ENCODE measurements at places on chromosomes 2 and 18.

DNA sequence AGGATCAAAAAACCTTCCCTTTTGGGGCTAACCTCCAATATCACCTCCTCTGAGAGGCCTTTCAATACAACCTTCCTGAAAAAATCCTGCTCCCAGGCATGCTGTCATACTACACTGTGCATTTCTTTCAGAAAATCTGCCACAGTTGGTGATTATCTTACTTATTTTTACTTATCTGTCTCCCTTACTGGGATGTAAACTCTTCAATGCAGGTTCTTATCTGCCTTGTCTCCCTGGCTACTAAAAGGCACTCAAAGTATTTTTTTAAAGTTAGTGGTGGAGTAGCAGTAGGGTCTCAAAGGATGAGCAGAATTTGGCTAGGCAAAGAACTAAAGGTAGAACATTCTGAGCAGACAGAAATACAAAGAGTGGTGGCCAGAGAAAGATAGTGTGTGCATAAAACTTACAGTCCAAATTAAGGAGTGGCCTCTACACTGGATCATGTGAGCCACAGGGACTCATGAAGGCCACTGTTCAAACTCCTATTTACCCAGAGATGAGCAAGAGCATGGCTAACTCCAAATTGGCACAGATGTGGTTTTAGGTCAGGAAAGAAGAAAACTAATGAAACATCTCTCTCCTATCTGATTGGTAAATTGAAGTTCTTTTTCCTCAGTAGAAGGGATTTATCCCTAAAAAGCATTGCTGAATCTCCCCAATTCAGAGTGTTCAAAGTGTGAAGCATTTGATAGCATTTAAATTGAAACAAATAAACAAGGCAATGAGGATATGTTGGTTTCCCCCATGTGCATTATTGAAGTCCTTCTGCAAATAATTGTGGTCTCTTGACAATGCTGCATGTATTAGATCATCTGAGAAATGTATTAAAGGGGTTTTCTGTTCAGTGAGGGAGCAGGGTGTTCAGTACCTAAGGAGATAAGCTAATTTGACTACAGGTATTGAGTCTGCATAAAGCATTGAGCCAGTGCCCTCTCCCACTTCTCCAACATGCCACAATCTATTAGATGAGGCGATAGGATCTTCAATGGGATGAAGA, 285.5 kb downstream of the MREG start:
- no peak for DNase-seq

- no peak for DNase-seq
Observed at GRCh38 chr2:21423854-21424253, 300.1 kb downstream of the TDRD15 start.

- DNase-seq: no peak
Observed at GRCh38 chr2:88651646-88652045, 24.4 kb upstream of the EIF2AK3 start.

GRCh38 chr18:13269521-13270011, 51.0 kb downstream of the LDLRAD4 start:
- no peak for DNase-seq

GRCh38 chr18:58525517-58525916, 103.4 kb downstream of the ALPK2 start:
- no peak for DNase-seq

- no peak for DNase-seq
Observed at GRCh38 chr2:223230352-223230751, 178.4 kb downstream of the KCNE4 start.

- no peak for DNase-seq
Observed at GRCh38 chr18:71456206-71456605, 1087.9 kb downstream of the CBLN2 start.

DNA sequence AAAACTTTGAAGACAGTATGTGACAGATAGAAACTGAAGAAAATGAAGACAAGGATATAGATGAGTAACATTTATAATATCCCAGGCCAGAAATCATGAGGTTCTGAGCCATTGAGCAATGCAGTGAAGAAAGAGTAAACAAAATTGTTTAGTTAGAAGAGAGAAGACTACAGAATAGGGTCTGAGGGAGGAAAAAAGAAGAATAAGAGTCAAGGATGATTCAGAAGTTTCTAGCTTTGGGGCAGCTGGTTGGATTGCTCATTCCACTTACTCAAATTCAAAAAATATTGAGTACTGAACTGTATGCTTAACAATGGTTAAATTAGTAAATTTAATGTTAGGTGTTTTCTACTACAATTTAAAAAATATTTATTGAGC, 155.0 kb upstream of the OTX1 start:
- no peak for DNase-seq

GRCh38 chr2:165428926-165429325, 40.6 kb upstream of the CSRNP3 start:
- no peak for DNase-seq

- DNase-seq: no peak
Observed at GRCh38 chr2:128405467-128405900, 86.8 kb upstream of the HS6ST1 start.

DNA sequence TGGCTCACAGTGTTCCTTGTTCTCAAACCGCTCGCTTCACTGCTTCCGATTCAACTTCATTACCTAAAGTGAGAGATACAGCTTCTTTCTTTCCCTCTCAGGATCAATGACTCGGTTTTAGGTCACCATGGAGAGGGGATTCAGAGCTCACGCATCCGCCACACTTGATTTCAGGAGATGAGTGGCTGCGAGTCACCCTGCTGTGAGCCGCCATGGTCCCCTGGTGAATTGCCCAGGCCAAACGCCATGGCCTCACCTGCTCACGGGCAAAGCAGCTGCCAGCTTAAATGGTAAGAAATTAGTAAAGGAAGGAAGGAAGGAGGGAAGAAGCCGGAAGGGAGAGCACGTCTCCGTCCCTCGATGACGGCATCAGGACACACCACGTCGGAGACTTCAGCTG, 60.5 kb downstream of the ADNP2 start:
- no peak for DNase-seq

DNA sequence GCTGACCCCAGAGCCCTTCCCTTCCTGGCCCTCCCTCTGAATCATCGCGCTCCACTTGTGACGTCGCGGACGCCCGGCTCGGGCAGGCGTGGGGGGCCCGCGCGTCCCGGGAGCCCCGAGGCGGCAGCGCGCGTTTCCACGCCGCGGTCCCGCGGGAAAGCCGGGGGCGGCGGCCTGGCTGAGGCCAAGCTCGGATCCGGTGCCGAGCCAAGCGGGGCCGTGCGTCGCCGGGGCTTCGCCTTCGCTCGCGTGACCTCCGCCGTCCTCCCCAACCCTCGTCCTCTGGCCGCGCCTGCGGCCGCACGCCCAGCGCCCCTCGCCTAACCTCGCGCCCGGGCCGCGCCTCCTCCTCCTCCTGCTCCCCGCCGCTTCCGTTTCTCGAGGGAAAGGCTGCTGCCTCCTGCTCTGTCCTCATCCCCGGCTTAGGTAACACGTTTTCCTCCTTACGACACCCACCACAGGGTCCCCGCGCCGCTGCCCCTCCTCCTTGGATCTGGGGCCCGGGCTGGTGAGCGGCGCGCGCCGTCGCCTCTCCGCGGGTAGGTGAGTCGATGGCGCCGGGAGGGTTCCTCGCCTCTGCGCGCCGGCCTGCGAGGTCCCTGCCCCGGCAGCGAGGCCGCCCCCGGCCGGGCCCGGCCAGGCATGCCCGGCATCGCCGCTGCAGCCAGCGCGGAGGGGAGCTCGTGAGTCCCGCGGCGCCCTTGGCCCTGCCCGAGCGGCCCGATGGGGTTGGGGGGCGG, at the start of gene INPP1:
Gene INPP1 (plus strand): TSS at position 54 of the 740 bp plus-strand sequence. CDS start 16,514 bp downstream, outside the sequence.
- DNase-seq: no peak

DNA sequence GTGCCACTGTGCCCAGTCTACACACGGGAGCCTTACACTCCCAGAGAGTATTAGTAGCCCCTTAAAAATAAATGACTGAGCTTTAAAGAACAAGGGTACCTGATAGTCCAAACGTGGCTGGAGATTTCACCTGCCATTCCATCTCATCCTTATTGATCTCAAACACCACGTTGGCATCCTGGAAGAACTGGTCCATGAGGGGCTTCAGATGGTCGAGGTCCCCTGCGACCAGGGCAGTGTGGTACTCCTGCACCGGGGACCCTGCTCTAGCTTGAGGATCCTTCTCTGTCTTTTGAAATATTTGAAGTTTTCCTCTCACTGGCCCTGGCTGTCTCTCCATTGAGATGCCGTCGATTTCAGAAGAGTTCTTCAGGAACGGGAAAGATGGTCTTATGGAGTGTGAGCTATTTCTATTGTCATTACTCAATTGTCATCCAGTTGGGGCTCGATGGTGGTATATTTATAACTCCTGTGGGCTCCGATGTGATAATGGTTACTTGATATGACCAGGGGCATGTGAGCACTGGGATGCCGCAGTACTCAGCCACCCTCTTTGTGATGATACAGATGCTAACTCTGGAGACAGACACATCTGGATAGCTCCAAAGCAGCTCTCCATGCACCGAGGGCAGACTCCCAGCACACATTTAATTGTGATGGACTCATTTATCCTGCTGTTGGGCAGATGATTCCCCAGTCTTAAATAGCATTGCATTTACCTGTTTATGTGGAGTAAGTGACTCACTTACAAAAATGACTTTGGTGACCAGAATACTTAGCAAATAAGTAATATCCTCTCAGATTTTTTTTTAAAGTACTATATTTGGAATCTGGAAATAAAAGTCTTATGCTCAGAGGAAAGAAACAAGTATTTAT, 22.8 kb downstream of the ASB18 start:
- DNase-seq: no peak

DNA sequence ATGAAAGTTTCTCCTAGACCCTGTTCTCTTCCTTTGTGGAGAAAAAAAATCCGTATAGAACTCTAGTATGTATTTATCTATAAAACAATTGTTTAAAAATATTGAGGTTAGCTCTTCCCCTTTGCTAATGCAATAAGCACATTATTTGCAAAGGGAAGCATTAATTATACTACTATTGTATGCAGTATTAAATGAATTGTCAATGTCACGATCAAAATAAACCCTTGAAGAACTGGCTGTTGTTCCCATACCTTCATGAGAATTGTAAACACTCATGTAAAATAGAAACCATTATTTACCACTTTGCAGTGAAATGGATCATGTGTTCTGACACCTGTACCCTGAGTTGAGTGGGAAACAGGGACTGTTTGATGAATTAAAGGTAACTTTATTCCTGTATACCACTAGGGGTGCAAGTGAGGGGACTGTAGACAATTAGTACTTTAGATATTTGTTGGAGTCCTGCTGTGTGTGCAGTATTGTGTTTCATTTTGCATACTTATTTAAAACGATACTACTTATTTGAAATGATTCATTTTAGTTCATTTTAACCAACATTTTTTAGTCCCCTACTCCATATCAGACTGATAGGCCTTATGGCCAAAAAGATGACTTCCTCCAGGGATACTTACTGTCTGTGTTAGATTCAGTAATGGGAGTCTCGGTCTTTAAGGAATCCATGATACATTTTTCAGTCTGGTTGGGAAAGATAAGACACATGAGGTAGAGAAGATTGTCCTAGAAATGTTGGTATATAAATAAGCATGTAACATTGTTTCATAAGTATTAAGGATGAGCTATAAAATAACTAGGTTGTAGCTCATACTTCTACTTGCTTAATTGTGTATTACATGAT, 7.9 kb downstream of the PKP4 start:
- DNase-seq: no peak

DNA sequence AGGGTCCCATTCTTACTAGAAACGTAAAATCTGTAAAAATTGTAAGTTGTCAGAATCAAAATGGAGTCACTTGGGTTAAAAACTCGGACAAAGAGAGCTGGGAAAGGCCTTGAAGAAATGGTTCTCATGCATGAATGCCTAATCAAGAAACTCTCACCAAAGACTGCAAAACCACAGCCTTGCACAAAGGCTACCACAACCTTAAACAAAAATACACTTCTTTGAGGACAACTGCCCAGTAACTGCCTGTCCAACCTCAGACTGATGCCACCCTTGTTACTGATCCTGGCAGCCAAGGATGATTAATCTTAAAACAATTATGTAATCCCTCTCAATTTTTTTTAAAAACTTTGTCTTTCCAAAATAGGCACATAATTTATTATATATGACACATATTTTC, 299.3 kb downstream of the CCDC85A start:
- no peak for DNase-seq

GRCh38 chr2:128436479-128437203, 118.0 kb upstream of the HS6ST1 start:
- DNase-seq: no peak

- DNase-seq: no peak
Observed at GRCh38 chr18:49708662-49709346, 104.5 kb downstream of the ACAA2 start.

DNA sequence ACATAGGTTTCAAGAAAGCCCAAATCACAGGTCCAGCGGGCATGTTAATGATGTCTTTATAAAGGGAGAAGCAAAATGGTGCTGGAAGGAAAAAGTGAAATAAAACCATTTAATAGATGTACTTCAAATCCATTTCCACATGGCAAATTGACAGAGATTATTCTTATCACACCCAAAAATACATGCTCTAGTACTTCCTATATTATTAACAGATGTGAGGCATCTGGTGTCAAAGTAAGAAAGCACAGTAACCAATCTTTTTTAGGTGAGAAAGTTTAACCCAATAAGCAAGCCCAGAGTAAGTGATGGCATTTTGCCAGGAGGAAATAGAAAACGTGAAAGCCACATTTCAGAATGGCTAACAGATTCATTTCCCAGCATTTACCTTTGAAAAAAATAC, 128.0 kb downstream of the ABCA12 start:
- no peak for DNase-seq
